ENCODE measurements at places on chromosomes 3 and 15. TPM values are rescaled to one million over a fixed set of nuclear protein-coding genes. Genes with fewer than 3 reads are reported as not detected.

Gene HMCES
- total RNA-seq = 19.0 TPM

Gene ABHD10
- 40.6 TPM for total RNA-seq

Gene GAP43
- 6.1 TPM for total RNA-seq

Gene APOD
- 0.23 TPM for total RNA-seq

Gene CELSR3
- 0.91 TPM for total RNA-seq

Gene MAP1A
- total RNA-seq = 96.1 TPM

Data from smooth muscle cell of the pulmonary artery (primary cell).